OCI-LY7 (cell line): ENCODE measurements at places on chromosomes 6 and 20. TPM values are rescaled to one million over a fixed set of nuclear protein-coding genes. Genes with fewer than 3 reads are reported as not detected.

PRL gene
- total RNA-seq, result not detected in 2 replicates

DNA sequence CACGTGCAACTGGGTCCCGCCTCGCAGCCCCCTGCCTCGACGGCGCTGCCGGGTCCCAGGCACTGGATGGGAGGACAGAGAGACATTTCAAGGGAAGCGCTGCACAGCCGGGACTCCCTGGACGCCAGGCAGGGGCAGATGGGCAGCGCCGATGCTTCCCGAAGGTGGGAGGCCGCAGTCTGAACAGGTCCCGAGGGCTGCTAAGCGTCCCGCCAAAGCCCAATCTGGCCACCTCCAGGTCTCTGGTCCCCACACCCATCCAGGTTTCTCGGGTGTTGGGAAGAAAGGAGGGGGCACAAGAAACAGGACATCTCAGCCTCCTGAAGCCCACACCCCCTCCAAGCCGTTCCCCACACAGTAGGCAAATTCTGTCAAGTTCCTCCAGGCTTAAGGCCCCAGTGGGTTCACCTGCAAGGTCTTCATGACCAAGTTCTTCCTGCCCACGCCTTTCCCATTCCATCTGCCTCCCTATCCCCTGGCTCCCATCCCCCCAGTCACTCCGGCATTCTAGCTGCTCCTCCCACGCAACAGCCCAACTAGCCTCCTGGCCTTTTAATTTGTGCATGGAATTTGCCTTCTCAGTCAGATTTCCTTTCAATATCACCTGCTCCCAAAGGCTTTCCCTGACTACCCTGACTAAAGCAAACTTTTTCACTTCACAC is 5.4 kb upstream of the CPXM1 start:
- DNase-seq, result no peak

EBF4 gene
- total RNA-seq, result 2.6 and 4.4 TPM in 2 replicates

GRCh38 chr20:17710379-17711266 is 10.9 kb downstream of the BANF2 start:
- no peak for DNase-seq

DNA sequence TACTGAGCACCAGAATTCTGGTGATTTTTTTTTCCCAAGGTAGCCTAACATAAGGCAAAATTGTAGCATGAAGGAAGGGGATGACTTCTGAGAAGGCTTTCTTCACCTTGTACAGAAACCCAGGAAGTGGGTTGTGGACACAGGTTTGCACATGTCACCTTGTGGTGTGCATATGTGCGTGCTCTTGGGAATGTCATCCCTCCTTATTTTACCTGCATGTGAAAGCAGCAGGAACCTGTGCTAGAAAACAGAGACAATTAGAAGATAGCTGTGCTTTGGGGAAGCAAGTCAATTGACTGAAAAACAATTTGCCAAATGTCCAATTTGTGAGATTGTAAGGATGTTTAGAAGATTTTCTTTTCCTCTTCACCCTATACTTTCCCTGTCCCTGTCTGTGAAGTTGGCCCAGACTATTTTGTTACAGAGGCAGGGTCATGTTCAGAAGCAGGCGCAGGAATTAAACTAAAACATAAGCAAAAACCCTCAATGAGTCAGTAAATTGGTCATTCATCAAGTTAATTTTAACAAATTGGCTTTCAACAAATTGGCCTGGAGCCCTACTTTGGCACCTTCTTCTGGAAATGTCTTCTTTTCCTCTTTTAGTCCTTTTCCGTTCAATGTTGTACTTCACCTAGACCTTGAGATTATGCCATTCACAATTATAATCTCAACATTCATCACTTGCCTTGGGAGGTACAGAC is 261.2 kb downstream of the ADGB start:
- DNase-seq, result no peak

DNA sequence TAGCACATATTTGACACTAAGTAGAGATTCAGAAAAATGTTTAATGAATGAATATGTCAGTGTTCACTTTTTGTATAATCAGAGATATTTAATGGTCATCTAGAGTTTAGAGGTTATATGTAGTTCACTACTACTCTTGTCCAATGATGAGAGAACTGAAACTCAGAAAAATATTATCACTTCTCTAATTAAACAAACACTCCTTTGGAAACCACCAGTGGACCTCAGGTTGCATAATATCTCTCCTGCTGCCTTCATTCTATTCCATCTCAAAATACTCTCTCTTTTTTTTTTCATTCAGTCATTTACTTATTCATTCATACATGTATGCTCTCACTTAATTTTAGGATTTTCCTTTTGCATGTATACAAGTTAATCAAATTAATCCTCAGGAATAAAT is 423.1 kb upstream of the RNF217 start:
- DNase-seq, result no peak

- DNase-seq, result peak; percentile 47
Observed at GRCh38 chr6:43838276-43839036, 68.4 kb downstream of the VEGFA start.

GRCh38 chr20:3248167-3248992 is 9.4 kb upstream of the SLC4A11 start:
- no peak for DNase-seq

SLC4A11 gene
- total RNA-seq, result 26.9 and 27.5 TPM in 2 replicates

RAB32 gene
- total RNA-seq, result not detected in 2 replicates

DNA sequence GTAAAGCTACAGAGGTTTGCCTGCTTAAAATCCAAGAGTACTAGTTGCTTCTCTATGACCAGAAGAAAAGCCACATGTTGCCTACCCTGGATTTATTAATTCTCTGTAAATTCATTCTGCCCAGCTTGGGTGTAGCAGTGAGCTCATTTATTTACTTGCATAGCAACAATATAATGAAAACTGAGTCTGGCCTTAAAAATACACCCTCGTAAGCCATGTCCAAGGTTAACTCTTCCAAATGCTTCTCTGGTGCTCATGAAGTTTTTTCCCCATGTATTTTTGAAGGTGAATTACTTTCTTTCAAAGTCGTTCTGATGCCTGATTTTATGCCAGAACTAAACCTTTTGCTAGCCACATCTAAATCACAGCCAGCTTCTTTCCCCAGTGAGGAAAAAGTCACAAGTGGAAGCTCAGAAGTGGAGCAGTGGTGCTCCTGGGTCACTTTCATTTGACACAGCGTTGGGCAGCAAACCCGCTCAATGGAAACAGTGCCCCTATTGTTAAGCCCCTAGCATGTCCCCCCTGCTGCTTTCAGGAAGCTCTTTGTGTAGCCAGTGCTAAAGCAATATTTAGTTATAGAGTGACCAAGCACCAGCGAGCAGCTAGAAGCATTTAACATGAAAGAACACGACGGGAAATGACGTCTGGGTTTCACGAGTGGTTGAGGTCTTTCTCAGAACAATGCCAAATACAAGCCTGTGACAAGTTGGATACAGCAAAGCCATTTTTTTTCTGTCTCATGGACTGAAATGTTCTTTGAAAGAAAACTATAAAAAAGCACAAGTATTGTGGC is 29.8 kb downstream of the NEDD9 start:
- DNase-seq, result no peak

DNA sequence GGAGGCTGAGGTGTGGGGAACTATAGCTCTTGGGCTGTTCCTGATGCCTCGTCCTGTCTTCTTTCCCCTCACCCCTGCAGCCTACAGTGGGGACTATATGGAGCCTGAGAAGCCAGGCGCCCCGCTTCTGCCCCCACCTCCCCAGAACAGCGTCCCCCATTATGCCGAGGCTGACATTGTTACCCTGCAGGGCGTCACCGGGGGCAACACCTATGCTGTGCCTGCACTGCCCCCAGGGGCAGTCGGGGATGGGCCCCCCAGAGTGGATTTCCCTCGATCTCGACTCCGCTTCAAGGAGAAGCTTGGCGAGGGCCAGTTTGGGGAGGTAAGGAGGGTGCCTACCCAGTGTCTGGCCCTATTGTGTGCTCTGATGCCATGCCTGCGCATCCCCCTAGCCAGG is 11.5 kb upstream of the GTF2H4 start:
- DNase-seq, result no peak

- DNase-seq, result no peak
Observed at GRCh38 chr6:63403725-63404124, 83.9 kb upstream of the LGSN start.

F13A1 gene
- total RNA-seq, result 0.63 and 1.1 TPM in 2 replicates

- peak; percentile 77 for DNase-seq
Observed at GRCh38 chr6:25411316-25411950, 132.3 kb downstream of the CARMIL1 start.

- DNase-seq, result no peak
Observed at GRCh38 chr20:8530022-8530421, 398.0 kb downstream of the PLCB1 start.

- no peak for DNase-seq
Observed at GRCh38 chr20:22536956-22537756, 47.2 kb downstream of the FOXA2 start.

DNA sequence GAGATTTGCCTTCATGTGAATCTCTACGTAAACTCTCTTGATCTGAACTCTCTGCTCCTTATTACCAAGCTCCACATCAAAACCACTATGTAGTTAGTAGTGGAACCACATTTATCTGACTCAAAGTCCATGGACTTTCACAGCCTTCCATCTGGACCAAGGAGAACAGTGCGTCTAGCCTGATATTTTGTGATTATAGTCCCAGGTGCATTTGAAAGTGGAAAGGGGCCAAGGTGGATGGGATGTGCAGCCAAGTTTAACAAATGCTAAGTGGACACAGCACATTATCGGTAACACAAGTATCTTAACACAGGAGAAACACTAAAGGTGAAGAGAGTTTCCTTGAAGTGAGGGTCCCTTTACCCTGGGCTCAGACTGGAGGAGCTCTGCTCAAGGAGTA is 281.2 kb upstream of the SGK1 start:
- no peak for DNase-seq

DEFB132 gene
- total RNA-seq, result not detected in 2 replicates

- DNase-seq, result peak; percentile 24
Observed at GRCh38 chr6:15296735-15297134, 50.9 kb downstream of the JARID2 start.

GRCh38 chr20:32231847-32232246 is 24.2 kb downstream of the POFUT1 start:
- DNase-seq, result peak; percentile 26

RIMS1 gene
- not detected in 2 replicates for total RNA-seq

DNA sequence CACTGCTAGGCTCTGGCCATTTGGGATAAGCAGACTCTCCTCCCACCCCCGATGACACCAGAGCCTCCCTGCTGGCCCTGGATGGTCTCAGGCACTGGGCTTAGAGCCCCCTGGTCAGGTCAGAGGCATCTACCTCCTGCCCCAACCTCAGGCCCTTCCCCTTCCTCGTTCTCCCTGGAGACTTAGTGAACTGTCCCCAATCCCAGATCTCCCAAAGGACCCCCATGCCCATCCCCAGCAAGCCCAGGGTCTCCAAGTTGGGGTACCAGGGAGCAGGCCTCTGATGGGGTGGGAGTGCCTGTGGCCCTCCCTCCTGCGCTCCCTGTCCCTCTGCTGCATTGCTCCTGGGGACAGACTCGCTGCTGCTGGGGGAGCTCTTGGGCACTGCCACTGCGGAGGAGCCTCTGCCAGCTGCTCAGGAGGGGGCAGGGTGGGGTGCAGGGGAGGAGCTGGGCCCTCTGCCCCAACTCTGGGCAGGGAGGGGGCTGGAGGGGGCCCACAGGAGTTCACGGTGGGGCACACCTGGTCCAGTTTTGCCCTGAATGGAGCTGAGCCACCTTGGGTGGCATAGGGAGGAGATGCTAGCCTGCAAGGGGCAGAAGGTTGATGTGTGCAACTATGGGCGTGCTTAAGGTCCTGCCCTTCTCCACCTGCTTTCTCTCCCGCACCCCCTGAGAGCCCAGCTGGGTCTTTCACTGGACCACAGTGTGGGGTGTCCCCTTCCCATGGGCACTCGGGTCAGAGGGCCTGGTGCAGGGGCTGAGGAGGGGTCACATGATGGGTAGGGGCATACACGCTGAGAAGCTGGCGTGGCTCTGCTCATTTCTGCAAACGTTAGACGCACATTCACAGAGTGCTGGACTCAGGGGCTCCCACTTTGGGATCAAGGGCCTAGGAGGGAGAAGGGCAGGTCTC is 40.4 kb downstream of the SPDEF start:
- DNase-seq, result no peak

RTN4IP1 gene
- 51.4 and 58.1 TPM in 2 replicates for total RNA-seq

- DNase-seq, result no peak
Observed at GRCh38 chr20:47117371-47117770, 222.7 kb downstream of the EYA2 start.

GRCh38 chr20:47350691-47351545 is 5.6 kb downstream of the ZMYND8 start:
- no peak for DNase-seq

MLN gene
- not detected in 2 replicates for total RNA-seq

DNA sequence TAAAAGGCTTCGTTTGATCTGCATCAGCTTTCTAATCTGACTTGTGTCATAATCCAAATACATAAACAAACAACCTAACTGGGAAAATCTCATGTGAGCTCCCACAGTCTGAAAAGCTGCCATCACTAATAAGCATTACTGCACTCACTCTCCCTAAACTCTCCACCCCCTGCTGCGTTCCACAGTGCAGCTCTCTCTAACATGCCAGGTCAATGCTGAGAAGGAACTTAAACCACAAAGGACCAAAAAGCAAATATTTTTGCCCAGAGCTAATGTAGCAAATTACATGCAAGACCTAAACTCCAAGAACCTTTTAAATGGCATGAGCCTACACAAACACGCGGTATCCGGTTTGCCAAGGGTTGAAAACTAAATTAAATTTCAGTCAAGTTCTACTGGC is 542.3 kb upstream of the JARID2 start:
- no peak for DNase-seq

DNA sequence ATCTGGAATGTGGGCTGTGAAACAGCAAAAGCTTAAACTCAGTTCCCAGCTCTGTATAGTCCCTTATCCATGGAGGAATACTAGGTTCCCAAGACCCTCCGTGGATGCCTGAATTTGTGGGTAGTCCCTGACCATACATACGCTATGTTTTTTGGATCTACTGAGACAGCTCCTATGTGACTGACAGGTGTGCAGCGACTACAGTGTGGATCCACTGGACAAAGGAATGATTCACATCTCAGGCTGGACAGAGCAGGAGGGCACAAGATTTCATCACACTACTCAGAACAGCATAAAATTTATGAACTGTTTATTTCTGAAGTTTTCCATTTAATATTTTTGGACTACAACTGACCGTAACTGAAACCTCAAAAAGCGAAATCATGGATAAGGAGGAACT is 125.3 kb downstream of the MAP7 start:
- DNase-seq, result no peak

ARHGAP18 gene
- 7.5 TPM in 2 replicates for total RNA-seq

OLIG3 gene
- total RNA-seq, result not detected in 2 replicates

CYP24A1 gene
- not detected in 2 replicates for total RNA-seq

SMLR1 gene
- not detected in 2 replicates for total RNA-seq

FAXC gene
- total RNA-seq, result not detected in 2 replicates

- no peak for DNase-seq
Observed at GRCh38 chr6:167134448-167135328, 11.8 kb downstream of the CCR6 start.

RGS17 gene
- not detected in 2 replicates for total RNA-seq

DNA sequence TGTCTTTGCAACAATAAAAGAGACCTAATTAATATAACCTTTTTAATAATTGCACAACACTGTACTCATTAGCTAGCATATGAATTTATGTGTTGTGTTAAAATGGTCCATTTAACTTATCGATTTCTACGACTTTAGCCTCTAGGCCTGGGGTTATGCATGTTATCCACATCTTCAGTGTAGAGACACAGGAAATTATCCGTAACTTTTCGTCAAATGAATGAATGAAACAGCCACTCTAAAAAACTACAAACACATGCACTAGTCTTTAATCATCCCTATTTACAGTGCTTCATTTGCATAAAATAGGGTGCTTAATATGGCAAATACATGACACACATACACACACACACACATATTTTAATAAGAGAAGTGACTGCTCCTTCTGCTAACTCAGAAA is 22.3 kb upstream of the LMBRD1 start:
- DNase-seq, result no peak
